Ascending aorta (tissue), 2 donors: ENCODE measurements at places on chromosomes 11 and 22. TPM values are rescaled to one million over a fixed set of nuclear protein-coding genes. Genes with fewer than 3 reads are reported as not detected.

- no peak overlapping the region for H3K27ac ChIP-seq
- no peaks in the 10 kb centered on the region for H3K27me3 ChIP-seq
Measured at GRCh38 chr22:41334951-41335635, 33.8 kb downstream of the ZC3H7B start.

DNA sequence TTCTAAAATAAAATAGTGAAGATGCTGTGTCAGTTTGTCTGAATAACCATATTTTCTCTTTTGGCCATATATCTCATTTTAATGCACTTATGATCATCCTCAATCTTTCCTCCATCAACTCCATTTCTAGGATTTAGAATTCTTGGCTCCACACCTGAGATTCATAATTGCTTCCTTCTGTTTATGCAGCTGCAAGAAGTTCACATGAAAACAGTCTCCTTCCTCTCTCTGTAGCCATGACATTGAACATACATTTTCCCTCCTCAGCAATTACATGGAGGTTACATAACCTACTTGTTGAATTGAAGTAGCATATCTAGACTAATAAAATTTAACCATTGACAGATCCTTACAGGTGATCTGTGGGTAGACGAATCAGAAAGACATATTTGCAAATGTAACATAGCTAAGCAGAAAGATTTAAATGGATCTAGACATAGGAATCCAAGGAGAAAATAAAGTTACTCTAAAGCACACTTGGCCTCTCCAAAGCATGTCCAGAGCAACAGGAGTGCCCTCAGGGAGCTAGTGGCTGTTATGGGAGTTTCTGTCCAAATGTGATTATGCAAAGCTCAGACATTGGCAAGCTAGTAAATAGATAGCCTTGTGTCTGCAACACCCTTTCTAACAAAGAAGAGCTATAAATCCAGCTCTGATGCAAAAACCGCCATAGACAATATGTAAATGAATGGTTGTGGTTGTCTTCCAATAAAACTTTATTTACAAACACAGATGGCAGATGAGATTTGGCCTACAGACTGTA lies 119.9 kb upstream of the MPPED2 start:
- no peaks in the 10 kb centered on the region for H3K27me3 ChIP-seq
- H3K4me3 ChIP-seq = no peak overlapping the region
- H3K27ac ChIP-seq = no peak overlapping the region
- no peaks in the 10 kb centered on the region for H3K36me3 ChIP-seq

- H3K4me3 ChIP-seq = no peak overlapping the region
- no peaks in the 10 kb centered on the region for H3K27me3 ChIP-seq
- no peak overlapping the region for H3K27ac ChIP-seq
- H3K4me1 ChIP-seq = no peaks in the 10 kb centered on the region
Measured at GRCh38 chr11:124595302-124595701, 15.9 kb upstream of the PANX3 start.

GRCh38 chr11:67120456-67120855 lies 1.4 kb downstream of the KDM2A start:
- H3K4me1 ChIP-seq = peaks cover 5% of the 10 kb centered on the region
- H3K27me3 ChIP-seq = no peaks in the 10 kb centered on the region
- H3K4me3 ChIP-seq = peak overlapping the region; percentile 100
- H3K27ac ChIP-seq = peak overlapping the region; percentile 96
- no peaks in the 10 kb centered on the region for H3K36me3 ChIP-seq

DNA sequence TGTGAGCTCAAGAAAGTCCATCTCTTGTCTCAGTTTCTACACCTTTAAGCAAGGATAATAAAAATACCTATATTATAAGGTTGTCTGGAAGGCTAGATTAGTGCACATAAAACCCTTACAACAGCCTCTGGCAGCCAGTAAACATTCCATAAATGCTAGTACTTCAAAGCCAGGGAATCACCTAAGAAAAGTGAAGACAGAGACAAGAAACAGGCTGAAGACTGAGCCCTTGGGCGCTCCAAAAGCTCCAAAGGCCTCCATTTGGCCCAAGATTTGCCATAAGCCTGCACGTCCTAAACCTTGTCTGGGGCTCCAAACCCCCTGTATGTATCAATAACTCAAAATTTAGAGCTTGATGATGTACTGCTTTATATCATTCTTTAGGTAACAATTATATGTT lies 52.2 kb upstream of the AKIP1 start:
- H3K27me3 ChIP-seq = no peaks in the 10 kb centered on the region
- no peaks in the 10 kb centered on the region for H3K36me3 ChIP-seq
- no peaks in the 10 kb centered on the region for H3K4me1 ChIP-seq

GRCh38 chr11:64745521-64746328 lies 1.8 kb upstream of the RASGRP2 start:
- H3K4me3 ChIP-seq = peak overlapping the region; percentile 86
- H3K27me3 ChIP-seq = no peaks in the 10 kb centered on the region
- peak; percentile 88 for DNase-seq
- peaks cover 11% of the 10 kb centered on the region for H3K4me1 ChIP-seq
- peak overlapping the region; percentile 98 for H3K27ac ChIP-seq

DNA sequence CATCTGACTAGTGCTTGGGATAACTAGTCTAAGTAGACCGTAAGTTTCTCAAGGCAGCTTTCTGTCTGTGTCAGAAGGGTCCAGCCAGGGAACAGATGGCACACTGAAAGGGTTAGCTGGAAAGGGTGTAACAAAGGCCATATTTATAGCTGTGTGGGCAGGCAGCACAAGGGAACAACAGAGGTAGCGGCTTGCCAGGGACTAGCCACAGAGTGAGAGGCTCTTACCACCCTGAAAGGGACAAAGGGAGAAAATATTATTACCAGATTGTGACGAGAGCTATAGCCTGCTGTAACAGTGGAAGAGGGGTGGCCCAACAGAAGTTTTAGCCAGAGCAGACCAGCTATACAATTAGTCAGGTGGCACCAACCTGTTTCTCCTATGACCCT lies 129.4 kb downstream of the CCDC34 start:
- H3K27ac ChIP-seq = no peak overlapping the region
- H3K4me1 ChIP-seq = no peaks in the 10 kb centered on the region
- H3K4me3 ChIP-seq = no peak overlapping the region
- H3K27me3 ChIP-seq = no peaks in the 10 kb centered on the region

GRCh38 chr11:123235117-123235655 lies 40.1 kb upstream of the CLMP start:
- H3K27me3 ChIP-seq = no peaks in the 10 kb centered on the region
- H3K27ac ChIP-seq = peak overlapping the region; percentile 58
- no peak overlapping the region for H3K4me3 ChIP-seq
- no peak for DNase-seq
- H3K36me3 ChIP-seq = no peaks in the 10 kb centered on the region

DNA sequence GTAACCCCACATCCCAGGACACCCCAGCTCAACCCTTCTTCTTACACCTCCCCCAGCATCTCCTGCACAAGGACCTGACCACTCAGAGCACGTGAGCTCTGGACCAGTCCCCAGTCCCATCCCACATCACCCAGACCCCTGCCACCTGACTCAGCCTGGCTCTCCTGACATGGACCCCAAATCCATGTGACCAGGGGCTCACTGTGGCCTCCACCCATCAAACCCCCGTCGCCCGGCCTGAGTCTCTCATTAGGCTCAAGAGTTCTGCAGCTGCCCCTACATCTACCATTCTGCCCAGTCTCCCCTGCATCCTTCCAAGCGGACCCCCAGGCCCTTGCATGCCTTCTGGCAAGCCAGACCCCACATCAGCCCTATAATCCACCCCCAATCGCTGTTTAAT lies 1.9 kb upstream of the LIF start:
- peaks cover 3% of the 10 kb centered on the region for H3K27me3 ChIP-seq
- no peak overlapping the region for H3K4me3 ChIP-seq
- peaks cover 12% of the 10 kb centered on the region for H3K4me1 ChIP-seq
- H3K36me3 ChIP-seq = no peaks in the 10 kb centered on the region
- H3K27ac ChIP-seq = no peak overlapping the region
- DNase-seq = no peak

DNA sequence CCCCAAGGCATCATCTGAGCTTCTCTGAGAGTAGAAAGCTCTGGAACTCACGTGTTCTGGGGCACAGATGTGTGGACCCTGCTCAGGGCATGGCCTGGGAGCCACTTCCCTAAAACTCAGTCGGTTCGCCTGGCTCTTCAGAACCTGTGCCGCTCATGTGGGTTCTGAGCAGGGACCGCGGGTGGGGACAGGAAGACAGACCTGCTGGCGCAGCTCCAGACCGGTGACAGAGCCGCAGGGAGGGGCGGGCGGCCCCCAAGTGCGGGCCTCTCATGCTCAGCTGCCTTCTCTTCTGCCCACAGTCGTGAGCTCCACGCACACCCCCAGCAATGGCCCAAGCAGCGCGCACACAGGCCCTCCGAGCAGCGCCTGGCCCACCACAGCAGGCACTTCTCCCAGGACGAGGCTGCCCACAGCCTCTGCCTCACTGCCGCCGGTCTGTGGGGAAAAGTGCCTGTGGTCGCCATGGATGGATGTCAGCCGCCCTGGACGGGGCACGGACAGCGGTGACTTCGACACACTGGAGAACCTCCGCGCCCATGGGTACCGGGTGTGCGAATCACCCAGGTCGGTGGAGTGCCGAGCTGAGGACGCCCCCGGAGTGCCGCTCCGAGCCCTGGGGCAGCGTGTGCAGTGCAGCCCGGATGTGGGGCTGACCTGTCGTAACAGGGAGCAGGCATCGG lies 24.2 kb downstream of the MUC5AC start:
- no peaks in the 10 kb centered on the region for H3K4me1 ChIP-seq
- no peaks in the 10 kb centered on the region for H3K27me3 ChIP-seq
- H3K36me3 ChIP-seq = no peaks in the 10 kb centered on the region
- H3K4me3 ChIP-seq = no peak overlapping the region

- no peaks in the 10 kb centered on the region for H3K27me3 ChIP-seq
- no peaks in the 10 kb centered on the region for H3K4me1 ChIP-seq
- no peaks in the 10 kb centered on the region for H3K36me3 ChIP-seq
- H3K4me3 ChIP-seq = no peak overlapping the region
- no peak for DNase-seq
Measured at GRCh38 chr11:110469127-110469526, 39.4 kb downstream of the FDX1 start.

DNA sequence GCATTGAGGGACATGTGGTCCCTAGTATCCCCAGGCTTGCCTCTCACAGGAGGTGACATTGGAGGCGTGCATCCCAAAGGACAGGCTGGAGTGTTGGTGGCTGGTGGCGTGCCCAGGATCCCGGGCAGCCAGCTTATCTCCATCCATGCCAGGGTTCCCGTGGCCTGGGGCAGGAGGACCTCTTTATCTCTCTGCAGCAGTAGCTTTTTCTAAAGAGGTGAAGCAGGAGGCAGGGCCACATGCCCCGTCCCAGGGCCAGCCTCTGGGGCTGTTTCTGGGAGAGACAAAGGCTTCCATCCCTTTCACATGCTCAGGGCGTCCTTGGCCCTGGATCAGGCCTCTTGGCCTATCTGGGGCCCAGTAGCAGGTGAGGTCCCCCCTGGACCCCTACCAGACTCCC lies 19.7 kb downstream of the PARVG start:
- H3K36me3 ChIP-seq = no peaks in the 10 kb centered on the region
- H3K4me3 ChIP-seq = no peak overlapping the region
- no peak for DNase-seq
- H3K4me1 ChIP-seq = no peaks in the 10 kb centered on the region
- no peak overlapping the region for H3K27ac ChIP-seq

DNA sequence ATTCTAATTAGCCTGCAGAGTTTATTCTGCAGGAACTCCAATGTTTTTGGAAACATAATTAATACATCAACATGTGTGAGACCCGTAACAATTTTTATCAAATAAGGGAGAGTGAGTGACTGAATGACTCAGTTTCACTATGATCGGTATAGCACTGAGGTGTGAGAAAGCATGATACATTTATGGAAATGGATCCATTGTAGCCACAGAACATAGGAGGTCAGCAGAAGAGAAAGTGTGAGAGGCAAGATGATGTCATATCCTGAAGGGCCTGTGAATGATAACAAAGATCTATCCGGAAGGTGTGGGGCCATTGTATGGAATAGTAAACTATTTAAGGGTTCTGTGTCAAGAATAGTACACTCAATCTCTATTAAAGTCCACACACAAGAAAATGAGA lies 1406.1 kb upstream of the TENM4 start:
- no peaks in the 10 kb centered on the region for H3K36me3 ChIP-seq
- no peak overlapping the region for H3K27ac ChIP-seq
- no peaks in the 10 kb centered on the region for H3K4me1 ChIP-seq
- H3K27me3 ChIP-seq = no peaks in the 10 kb centered on the region

DNA sequence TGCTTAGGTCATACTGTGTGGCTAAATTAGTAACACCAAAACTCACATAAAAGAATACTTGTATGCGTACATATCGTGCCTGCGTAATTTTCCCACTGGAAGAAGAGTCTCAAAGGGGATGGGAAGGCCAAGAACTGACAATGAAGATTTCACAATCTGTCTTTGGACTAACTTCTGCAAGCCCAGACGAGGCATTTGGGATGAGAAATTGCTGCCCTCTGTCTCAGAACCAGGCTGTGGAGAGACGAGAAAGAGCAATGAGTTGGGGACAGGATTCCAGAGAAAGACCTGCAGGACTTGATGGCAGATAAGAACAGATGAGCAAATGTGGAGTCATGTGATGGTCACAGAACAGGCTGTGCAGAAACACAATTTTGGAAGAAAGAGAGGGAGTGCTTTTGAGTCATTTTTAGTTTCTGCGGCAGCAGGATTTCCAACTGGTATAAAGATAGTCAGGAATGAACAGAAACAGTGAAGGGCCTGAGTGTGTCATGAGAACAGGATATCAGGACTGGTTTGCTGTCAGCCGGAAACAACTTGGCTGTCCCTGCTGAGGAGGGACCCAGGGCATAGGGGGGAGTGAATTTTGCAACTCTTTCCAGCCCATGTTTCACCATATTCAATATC lies 82.7 kb upstream of the CTSC start:
- no peak overlapping the region for H3K4me3 ChIP-seq
- H3K36me3 ChIP-seq = no peaks in the 10 kb centered on the region
- peak overlapping the region; percentile 14 for H3K27ac ChIP-seq
- no peaks in the 10 kb centered on the region for H3K4me1 ChIP-seq
- no peaks in the 10 kb centered on the region for H3K27me3 ChIP-seq
- DNase-seq = no peak

GRCh38 chr11:99422581-99423427 lies 402.1 kb downstream of the CNTN5 start:
- no peak overlapping the region for H3K27ac ChIP-seq
- H3K36me3 ChIP-seq = no peaks in the 10 kb centered on the region
- H3K4me3 ChIP-seq = no peak overlapping the region
- no peak for DNase-seq
- H3K4me1 ChIP-seq = no peaks in the 10 kb centered on the region

DNA sequence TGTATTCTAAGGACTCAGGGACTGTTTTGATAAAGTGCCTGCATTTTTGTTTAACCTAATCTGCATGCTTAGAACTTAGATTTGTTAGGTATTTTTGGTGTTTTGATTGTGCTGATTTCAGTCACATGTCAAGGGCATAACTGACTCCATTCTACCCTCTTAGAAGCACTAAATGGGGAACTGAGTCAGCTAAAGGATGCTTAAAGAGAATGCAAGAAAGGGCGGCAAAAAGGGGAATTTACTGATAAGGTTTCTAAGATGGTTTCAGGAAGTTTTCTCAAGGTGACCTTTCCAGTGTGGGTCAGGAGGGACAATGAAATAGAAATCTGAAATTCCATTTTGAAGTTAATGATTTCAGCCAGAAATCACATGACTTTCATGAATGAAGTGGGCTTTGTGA lies 43.0 kb downstream of the MMP20 start:
- DNase-seq = no peak
- H3K27me3 ChIP-seq = no peaks in the 10 kb centered on the region
- H3K4me3 ChIP-seq = no peak overlapping the region
- H3K27ac ChIP-seq = no peak overlapping the region

RASGRP2 gene
- total RNA-seq = 44.2 TPM

SCGB1C1 gene
- not detected for total RNA-seq

KRTAP5-9 gene
- total RNA-seq = not detected

POGLUT3 gene
- total RNA-seq = 27.1 TPM

VWCE gene
- 19.2 TPM for total RNA-seq
